ENCODE measurements at places on chromosomes 1 and 21.

GRCh38 chr1:154171223-154171583, 16.3 kb upstream of the NUP210L start:
- no peak for DNase-seq

GRCh38 chr1:36126005-36126716, 1.1 kb upstream of the COL8A2 start:
- no peak for DNase-seq

DNA sequence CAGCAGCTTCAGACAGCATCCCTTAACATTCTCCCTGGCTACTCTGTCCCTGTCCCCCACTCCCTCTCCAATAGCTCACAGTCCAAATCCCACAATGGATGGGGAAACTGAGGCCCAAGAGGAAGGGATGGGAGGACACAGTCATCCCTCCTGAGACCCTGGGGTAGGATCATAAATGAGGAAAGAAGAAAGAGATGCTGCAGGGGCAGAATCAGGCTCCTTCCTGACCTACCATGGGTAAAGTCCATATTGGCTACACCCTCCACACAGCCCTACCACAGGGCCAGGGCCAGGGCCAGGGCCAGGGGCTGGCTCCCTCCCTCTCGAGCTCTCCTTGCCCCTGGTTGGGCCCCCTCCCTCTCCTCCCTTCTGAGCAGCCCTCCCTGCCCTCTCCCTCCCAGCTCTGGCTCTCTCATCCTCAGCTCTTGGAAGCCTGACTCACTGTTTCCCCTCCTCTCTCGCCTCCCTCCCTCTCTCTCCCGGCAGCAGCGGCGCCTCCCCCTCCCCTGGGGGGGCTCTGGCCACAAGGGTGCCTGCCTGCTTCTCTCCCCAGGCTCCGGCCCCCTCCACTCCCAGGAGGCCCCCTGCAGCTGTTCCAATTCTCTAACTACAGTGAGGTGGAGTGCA, 4.9 kb downstream of the AHDC1 start:
- no peak for DNase-seq

GRCh38 chr21:35316933-35317332, 267.8 kb upstream of the RUNX1 start:
- no peak for DNase-seq

GRCh38 chr1:212920896-212921295, 29.4 kb upstream of the VASH2 start:
- DNase-seq = no peak

- DNase-seq = no peak
These were observed 4.7 kb upstream of the ECE1 start for GRCh38 chr1:21295002-21295401.

DNA sequence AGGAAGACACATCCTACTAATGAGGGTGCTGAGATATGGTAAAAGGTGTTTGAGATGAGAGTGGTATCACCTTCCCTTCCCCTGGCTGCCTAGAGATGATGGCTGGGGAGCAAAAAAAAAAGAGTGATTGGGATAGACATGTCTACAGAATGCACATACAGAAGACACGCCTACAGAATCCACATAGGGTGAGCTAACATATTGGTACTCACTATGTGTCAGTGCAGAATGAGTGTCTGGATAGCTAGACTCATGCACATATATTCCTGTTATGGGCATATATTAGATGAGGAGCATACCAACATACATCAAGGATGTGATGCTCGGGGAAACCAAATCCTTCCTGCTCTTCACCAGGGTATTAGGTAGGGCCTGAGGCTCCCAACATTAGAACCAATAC, 16.2 kb downstream of the CD34 start:
- DNase-seq = no peak

- DNase-seq = peak; percentile 46
These were observed 207.1 kb downstream of the NUF2 start for GRCh38 chr1:163528710-163529348.

GRCh38 chr1:64437453-64437852, 32.5 kb upstream of the CACHD1 start:
- no peak for DNase-seq

DNA sequence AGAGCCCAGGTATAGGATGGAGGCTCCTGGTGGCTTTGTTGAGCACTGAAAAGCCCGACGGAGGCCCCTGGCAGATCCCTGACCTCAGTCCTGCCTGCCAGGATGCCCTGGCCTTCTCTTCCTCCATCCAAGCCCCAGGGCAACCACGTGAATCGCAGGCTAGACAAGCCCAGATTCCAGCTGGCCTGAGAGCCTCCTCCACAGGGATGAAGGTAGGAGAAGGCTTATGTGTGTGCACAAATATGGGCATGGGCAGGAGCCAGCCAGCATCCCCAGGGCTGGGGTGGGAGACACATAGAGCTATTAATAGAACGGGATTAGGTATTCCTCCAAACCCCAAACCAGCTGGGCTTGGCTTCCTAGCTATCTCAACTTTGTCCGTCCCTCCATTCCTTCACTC, 4.0 kb upstream of the EXTL1 start:
- no peak for DNase-seq

DNA sequence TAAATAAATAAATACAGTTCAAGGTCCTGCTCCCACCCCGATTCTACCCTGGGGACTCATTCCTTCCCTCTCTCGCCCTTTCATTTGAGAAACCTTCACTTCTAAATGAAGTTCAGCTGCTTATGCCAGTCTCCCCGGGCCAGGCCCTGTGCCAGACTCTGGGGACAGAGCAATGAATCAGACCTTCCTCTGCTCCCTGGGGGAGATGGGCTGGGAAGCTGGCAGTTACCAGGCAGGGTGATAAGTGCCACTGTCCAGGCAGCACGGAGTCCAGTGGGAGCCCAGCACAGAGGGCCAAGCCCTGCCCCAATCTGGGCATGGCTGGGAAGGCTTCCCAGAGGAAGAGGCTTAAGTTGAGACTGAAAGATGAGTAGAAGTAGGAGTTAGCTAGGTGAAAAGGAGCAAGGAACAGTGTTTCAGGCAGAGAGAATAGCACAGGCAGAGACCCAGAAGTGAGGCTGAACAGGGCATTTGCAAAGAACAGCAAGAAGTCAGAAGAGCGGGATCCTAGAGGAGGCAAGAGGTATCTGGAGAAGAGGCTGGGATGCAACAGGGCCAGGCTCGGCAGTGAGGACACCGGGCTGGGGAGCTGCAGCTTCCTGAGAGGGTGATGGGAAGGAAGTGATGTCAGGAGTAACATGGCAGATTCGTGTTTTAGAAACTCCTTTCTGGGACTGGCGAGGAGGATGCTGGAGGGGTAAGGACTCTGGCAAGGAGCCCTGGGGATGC, 13.5 kb downstream of the KCNQ4 start:
- DNase-seq = no peak

DNA sequence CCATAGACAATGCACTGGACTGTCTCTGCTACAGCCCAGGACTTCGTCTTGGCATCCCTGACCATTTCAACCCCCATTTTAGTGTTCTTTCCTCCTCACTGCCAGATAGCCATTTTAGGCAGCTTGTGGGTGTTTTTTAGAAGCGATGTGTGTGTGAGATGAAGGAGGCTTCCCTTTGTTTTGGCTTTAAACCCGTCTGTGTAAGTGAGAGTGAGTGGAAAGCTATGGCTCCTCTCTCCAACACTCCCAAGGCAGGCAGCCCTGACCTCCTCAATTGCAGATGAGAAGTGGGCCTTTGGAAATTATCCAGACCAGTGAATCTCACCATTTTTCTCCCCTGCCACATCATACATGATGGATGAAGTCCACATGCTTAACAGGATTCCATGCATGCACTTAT, 70.3 kb upstream of the PGBD5 start:
- no peak for DNase-seq

DNA sequence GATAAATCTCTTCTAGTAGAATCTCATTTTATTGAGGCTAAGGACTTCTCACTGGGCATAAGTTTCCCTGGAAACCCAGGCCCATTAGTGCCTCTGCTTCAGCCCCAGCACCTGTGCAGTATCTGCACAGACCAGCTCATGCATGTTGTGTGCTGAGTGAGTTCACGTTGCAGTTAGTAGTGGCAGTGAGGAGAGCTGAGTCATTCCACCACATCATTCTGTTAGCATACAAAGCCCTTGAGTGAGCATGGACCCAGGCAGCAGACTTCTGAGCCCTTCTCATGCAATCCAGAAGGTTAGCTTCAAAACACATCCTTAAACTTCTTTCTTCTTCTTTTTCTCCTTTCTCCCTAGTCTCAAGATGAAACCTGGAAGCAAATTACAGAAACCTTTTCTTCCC, 45.8 kb upstream of the NTPCR start:
- DNase-seq = no peak

DNA sequence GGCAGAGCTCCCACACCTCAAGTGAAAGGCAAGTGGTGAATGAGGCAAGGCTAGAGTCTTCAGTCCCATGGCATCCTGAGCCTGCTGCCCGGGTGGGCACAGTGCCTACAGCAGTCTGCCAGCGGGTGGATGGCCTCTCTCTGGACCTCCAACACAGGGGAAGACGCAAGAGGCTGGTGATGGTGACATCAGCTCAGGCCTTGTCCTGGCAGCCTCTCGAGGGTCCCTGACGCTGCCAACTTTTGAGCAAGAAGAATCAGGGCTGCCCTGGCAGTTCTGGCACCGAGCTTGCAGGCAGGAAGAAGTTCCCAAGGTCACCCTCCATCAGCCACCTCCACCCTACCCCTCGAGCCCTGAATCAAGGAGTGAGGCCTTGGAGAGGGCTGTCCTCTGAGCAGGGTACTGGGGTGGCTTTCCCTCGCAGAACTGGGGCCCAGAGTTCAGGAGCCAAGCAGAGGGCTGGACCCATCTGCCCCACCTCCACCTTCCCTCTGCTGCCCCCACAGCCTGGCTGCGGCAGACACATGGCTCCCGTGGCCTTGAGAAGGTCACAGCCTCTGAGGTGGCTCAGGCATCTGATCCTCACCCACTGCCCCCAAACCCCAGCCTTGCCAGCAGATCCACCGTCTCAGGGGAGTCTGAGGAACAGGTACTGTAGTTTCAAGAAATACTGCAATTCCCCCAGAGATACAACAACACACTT, 5.8 kb downstream of the RAP1GAP start:
- DNase-seq = peak; percentile 44

GRCh38 chr1:67013573-67013972, 40.4 kb downstream of the SLC35D1 start:
- no peak for DNase-seq

DNA sequence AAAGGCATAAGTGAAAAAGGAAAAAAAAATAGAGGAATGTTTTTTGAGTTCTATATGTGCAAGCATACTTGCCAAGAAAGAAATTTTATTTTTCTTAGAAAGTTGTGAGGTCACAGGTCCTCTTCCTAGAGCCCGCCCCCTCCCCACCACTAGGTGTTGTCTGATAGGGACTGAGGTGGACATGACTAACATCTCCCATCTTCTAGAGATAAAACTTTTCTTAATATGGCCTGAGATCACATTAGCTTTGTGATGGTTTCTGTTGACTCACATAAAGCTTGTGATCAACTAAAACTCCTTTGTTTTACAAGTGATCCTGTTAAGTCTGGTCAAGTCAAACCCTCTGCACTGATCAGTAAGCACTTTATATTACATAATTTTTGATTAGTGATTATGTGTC, 33.4 kb upstream of the CITED4 start:
- DNase-seq = no peak

- DNase-seq = no peak
These were observed 2.2 kb upstream of the EPHA2 start for GRCh38 chr1:16158025-16158424.

- no peak for DNase-seq
These were observed 42.6 kb downstream of the FCRL5 start for GRCh38 chr1:157509546-157510232.

DNA sequence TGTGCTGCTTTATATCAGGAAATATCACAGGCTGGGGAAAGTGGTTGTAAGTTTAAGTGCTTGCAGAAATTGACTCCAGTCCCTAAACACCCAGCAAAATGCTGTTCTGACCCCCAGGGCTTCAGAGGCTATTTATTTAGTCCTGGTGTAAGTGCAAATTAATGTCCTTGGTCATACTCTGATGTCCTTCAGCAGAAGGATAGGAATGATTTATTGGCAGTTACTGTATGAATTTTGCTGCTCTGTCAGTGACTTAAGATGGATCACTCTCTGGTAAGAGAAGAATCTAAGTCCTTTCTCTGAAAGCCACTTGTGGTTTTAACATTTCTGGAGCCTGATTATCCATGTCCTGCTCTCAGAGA, 21.9 kb downstream of the FAM20B start:
- DNase-seq = no peak

- no peak for DNase-seq
These were observed 16.2 kb upstream of the MYOG start for GRCh38 chr1:203101813-203102634.

- no peak for DNase-seq
These were observed 70.8 kb upstream of the LBR start for GRCh38 chr1:225498549-225499136.

GRCh38 chr21:35249636-35250035, 200.5 kb upstream of the RUNX1 start:
- DNase-seq = no peak

DNA sequence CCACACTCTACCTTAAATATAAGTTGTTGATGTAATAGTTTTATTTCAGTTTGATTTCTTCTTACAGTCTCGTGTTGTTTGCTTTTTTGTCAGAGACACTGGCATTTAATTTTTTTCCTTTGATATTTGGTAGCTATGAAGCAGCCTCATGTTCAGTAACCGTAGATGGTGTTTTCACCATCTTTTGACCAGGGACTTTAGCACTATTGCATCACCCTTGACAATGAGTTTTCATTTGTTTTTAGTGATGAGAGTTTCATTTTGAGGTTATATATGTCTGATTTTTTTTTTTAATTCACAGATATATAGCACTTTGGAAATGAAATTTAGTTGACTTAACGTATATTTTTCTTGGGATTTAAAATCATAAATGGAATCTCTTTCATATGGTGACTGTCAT, 36.2 kb downstream of the CEP350 start:
- no peak for DNase-seq

DNA sequence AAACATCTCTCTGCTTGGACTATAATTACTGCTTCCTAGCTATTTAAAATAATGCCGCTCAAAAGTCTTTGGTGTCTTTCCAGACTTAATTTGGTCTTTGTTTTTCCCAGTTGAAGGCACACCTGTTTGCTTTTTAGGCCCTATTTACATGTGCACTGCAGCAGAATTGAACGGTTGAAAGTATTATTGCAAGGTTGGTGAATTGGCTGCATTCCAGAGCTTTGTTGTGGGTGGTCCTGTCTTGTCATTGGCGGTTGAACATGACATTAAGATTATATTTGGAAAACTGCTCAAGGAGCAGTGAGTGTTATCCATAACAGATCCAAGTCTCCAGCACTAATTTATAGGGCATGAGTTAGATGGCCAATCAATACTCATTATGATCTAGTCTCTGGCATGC, 656.3 kb downstream of the PTPRC start:
- DNase-seq = no peak

GRCh38 chr1:165257969-165258459, 98.5 kb downstream of the LMX1A start:
- peak; percentile 89 for DNase-seq

GRCh38 chr1:45246760-45247159, 40.4 kb upstream of the ZSWIM5 start:
- DNase-seq = no peak

GRCh38 chr21:30629200-30629599, 5.8 kb upstream of the KRTAP20-2 start:
- no peak for DNase-seq

DNA sequence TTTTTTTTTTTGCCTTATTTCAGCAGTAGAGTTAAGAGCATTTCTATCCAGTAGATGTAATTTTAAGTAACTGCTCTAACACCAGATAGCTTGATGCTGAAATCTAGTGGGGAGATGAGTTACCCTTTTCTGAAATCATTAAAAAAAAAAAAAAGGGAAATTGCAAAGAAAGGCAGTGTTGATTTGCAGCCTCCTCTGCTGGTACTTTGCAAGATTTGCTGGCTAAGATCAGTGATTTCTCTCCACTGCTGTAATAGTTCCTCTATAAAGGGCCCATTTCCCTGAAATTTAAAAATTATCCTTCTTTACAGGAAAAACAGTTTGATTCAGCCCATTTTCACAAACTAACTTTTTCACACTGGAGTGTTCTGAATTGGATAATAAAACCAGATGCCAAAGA, 120.6 kb downstream of the PTBP2 start:
- no peak for DNase-seq
